ENCODE measurements at places on chromosomes 11 and 22.

DNA sequence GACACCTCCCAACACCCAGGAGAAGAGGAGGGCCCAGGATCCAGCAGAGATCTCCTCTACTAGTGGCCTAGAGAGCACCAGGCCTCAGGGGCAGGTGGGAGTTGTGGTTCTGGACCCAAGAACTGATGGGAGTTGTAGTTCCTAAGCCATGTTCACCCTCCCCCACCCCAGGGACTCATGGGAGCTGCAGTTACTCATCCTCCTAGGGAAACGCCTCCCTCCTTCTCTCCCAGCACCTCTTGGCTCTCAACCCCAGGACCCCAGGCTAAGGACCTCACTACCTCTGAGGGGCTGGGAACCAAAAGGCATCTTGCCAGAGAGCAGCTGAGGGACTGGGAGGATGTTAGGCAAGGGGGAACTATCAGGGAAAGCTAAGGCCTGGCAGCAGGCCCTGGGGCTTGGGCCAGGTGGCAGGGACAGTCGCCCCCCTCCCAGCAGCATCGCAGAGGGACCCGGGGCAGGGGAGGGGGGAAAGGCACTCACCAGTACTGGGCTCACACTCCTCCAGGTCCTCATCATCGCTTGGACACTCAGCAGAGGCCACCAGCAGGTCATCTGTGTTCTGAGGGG lies 28.9 kb downstream of the SLC22A12 start:
- no peak for DNase-seq

DNA sequence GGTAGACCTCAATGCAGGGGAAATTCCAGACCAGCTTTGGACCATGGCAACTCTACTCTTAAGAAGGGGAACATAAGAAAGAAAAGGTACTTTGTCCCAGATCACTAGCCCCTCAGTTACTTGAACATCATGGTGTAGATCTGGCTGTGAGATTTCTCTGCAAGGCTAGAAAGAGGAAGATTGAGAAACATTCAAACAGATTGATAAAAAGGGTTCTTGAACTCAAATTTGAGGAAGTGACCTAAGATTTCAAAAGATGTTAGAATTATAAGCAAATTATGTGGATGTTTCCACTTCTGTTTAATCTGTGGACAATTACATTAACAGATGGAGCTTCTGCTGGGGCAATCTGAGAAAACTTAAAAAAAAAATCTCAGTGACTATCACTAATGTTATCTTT lies 21.8 kb upstream of the UPB1 start:
- no peak for DNase-seq

DNA sequence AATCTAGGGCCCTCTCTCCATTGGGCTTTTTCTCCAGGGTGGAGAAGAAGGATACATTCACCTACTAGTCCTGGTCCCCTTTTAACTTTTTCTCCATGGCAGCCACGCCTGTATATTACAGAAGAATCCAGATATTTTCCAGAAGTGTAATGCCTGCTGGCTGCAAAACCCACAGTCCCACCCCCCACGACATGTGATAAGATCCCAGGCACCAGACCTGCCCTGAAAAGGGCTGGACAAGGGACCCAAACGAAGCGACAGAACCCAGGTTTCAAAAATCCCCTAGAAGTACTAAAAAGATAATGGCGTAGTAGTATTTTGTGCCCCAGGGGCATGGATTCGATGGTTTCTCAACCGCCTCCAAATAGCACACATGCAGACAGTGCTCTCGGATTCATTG lies 2.8 kb downstream of the WT1 start:
- no peak for DNase-seq

DNA sequence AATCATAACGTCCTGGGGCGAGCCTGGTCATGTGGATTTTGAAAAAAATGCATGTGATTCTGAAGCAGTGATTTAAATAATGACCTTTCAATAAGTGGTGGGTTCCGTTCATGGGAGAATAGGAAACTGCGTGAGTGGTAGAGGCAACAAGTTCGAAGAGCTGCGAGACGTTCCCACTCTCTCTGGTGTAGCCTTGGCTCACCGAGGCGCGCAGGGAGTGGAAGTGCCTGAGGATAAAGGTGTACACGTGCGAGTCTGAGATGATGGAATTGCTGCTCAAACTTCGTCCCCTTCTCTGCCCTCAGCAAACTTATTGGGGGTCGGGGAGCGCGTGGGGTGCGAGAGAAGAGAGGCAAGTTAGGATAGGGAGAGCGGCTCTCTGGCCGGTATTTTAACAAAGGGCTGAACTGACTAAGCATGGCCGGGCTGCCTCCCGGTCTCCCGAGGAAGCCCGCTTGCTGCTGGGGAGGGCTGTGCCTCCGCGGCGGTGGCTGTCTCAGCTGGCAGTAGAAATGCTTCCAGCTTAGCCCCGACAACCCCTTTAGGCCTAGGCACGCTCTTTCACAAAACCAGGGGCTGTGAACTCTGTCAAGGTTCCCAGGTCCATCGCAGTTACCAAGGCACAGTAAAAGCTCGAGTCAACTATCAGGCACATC lies 875 bp upstream of the STT3A start:
- DNase-seq = peak; percentile 14

DNA sequence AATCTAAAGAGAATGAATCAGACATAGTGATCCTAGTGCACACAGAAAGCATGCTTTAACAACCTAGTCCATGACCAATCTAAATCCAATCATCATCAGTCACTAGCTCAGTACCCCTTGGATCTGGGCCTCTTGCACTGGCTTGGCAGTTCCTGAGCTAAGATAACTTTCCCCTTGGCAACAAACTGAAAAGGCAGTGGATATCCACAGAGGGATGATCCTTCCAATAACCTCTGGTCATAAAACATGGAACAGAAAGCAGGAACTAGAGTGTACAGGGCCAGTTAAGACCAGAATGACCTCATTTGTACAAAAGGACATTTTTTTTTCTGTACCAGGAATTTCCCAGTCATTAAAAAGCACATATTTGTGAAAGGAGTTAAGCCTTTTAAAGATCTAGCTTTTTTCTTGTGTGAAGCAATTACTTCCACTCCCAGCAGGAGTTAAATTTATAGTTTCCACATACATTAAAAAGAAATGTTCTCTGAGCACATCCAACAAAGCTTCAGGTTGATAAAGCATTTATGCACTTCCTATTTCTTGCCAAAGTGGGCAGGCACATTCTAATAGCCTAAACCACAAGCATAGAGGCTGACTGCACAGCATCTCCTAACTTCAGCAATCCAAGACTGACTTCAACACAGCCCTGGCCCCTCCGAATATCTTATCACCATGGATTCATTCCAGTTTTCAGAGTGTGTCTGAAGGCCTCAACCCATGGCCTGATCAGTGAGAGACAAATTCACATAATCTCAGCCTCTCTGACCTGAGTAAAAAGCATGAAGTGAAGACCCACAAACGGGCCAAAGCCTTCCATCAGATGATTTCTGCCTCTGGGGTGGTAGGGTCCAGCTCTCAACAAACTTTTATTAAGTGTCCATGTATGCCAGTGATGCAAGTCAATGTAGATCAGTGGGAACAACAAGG lies 29.9 kb downstream of the GUCY1A2 start:
- no peak for DNase-seq

DNA sequence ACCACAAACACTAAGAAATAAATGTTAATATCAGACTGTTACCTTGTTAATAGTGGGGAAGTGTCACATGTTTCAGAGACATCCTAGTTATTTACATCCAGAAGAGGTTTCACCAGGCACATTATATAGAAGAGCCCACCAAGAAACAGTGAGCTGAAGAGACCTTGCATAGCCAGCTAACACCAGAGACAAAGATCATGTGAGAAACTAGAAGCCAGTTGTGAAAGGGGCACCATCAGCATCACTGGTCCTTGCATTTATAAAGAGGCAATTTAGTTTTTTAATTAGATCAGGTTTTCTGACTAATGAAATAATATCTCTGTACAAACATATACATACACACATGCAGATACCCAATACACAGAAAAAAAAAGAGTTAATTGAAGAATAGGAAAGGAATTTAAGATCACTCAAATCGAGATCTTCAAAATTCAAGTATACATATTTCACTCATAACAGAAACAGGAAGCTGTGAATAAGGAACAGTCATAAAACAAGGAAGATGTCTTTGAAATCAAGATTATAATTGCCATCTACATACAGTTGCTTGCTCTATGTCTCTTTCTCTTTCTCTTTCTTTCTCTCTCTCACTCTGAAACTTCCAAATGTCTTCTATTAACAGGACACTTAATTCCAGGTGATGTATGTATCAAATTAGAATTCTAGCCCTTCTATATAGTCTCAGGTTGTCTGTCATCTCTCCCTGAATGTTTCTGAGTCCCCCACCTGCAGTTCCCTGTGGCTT lies 348.7 kb downstream of the ETS1 start:
- no peak for DNase-seq

DNA sequence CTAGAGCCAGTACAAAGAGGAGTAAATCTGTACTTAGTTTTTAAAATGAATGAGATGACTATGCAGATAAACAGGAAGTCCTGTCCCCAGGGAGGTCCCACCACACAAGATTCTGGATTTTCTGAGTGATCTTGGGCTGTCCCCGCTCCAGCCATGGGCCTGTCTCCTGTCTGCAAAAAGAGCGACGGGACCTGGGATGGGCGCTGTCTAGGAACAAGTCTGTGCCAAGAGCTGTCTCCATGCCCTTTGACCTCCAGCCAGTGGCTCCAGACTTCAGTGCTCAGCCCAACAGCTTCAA lies 6.0 kb downstream of the CSNK1E start:
- DNase-seq = no peak

DNA sequence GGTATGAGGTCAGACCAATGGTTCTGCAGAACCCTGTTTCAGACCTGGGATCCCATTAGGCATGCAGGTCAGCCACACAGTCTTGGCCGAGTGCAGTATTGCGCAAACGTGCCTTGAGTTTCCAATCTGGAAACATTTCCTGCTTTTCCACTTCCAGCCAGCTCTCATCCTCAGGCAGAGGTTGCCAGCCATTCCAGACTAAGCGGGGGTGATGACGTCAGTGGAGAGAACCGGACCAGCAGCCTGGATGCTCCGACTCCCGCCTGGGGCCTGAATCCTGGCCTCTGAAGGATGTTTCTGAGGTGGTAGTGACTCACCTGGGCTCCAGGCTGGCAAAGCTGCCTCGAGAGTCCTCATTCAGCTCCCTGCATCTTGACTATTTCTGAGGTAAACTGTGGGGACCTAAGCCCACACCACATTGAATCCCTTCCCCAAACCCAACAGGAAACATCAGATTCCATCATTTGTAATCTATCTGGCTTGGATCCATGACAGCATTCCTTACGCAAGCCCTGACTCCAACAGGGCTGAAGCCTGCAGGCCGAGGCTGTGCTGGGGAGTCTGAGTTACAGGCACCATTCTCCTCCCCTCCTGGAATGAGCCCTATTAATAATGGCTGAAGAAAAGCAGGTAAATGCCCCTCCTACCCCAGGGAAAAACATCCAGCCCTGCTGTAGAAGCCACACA lies 83.0 kb downstream of the ABTB2 start:
- DNase-seq = no peak

DNA sequence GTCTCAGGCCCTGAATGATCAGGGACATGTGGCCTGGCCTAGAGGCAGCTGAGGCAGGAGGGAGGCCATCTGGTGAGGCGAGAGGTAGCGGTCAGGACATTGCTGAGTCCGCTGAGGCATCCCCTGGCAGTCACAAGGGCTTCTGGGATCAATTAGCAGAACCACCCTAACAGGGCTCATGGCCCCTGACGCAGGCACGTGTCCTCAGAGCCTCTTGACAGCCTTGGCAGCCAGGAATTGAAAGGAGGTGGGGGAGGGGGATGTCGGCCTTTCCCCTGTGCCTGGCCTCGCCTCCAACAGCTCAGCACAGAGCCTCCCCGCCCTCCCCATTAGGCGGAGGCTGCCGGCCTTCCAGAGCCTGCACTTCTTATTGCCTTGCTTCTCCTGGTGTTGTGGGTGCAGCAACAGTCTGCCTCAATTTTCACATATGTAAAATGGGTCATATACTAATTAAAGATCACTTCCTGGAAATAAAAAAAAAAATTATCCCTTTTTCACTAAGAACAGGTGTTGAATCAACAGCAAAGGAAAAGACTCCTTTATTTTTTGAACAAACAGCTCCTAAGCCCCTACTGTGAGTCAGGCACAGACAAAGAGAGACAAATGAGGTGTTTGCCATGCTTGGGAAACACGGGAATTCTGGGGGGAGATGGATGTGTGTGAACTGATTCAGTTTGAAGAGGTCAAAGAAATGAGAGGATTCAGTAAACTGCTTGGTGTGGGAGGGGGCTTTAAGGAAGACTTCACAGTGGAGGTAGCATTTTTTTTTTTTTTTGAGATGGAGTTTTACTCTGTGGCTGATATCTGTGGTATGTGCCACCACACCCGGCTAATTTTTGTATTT lies 55.3 kb downstream of the NFAM1 start:
- no peak for DNase-seq

DNA sequence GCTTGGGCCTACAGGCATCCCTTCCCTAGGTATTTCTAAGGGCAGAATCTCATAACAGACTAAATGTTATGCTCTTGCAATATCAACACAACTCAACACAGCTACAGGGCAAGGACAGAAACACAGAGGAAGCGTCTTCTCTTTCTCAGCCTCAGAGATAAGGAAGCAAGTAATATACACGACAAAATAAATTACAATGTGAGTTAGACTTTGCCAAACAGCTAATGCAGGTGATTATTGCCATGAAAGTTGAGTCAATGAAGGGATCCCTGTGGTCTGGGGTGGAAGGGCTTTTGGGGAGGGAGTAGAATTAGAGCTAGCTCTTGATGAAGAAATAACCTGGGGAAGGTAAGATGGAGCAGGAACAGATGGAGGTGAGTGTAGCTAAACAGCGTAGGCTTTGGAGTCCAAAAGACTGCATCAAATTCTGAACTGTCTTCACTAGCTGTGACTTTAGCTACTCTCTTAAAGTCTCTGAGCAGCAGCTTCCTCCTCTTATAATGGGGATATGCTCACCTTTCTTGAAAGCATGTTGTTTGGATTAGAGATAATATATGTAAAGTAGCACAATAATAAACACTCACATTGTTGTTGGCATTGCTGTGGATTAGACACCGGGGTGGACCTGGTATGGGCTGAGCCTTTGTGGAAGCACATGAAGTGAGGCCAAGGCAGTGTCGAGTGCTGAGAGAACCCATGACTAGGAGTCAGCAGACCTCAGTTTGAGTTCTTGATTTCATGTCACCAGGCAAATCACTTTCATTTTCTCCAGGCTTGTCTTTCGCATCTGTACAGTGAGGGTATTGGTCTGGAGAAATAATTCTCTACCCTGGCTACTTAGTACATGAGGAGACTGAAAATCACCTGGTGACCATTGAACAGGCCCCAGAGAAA lies 41.0 kb upstream of the AQP11 start:
- no peak for DNase-seq

DNA sequence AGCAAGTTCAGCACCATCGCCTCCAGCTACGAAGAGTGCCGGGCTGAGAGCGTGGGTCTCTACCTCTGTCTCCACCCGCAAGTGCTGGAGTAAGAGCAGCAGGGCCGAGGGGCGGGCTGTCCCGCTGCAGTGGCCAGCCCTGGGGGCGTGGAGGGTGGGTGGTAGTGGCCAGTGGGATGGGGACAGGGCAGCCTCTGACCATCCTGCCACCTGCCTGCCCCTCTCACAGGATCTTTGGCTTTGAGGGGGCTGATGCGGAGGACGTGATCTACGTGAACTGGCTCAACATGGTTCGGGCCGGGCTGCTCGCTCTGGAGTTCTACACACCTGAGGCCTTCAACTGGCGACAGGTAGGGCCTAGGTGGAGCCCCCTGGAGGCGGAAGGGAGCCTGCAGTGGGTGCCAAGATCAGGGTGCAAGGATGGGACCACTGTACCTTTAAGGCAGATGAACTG lies 15.0 kb upstream of the BBS1 start:
- DNase-seq = no peak
